ENCODE measurements at places on chromosomes 16 and 17. TPM values are rescaled to one million over a fixed set of nuclear protein-coding genes. Genes with fewer than 3 reads are reported as not detected.

The SLC9A5 gene
- 2.4 TPM for total RNA-seq

The TNFRSF13B gene
- not detected for total RNA-seq

The VMO1 gene
- total RNA-seq: not detected

The GCGR gene
- not detected for total RNA-seq

The SERPINF2 gene
- total RNA-seq: 0.29 TPM

The MSLN gene
- total RNA-seq: not detected

The TGFB1I1 gene
- total RNA-seq: 124 TPM

The DPEP3 gene
- not detected for total RNA-seq

The HNF1B gene
- 15.6 TPM for total RNA-seq

The FBXO39 gene
- total RNA-seq: 0.93 TPM

DNA sequence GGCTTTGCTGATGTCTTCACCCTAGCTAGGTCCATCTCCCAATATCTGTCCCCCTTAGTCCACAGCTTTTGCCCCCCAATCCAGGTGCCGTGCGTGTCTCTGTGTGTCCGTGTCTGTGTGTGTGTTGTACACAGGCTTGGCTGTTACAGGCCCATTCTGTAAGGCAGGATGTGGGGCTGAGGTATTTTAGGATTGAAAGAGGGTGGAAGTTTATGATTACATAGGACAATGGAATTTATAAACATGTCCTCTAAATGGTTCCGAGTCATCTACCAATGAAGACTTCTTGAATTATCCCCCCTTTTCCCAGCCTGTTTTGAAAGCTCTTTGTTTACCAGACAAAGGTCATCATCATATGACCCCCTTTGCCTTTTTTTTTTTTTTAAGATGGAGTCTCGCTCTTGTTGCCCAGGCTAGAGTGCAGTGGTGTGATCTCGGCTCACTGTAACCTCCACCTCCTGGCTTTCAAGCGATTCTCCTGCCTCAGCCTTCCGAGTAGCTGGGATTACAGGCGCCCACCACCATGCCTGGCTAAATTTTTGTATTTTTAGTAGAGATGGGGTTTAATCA lies 21.9 kb downstream of the ACE start:
- H3K27me3 ChIP-seq: peaks cover 22% of the 10 kb centered on the region
- DNase-seq: peak; percentile 57
- no peak overlapping the region for H3K27ac ChIP-seq
- no peak overlapping the region for H3K4me3 ChIP-seq
- H3K4me1 ChIP-seq: no peaks in the 10 kb centered on the region

DNA sequence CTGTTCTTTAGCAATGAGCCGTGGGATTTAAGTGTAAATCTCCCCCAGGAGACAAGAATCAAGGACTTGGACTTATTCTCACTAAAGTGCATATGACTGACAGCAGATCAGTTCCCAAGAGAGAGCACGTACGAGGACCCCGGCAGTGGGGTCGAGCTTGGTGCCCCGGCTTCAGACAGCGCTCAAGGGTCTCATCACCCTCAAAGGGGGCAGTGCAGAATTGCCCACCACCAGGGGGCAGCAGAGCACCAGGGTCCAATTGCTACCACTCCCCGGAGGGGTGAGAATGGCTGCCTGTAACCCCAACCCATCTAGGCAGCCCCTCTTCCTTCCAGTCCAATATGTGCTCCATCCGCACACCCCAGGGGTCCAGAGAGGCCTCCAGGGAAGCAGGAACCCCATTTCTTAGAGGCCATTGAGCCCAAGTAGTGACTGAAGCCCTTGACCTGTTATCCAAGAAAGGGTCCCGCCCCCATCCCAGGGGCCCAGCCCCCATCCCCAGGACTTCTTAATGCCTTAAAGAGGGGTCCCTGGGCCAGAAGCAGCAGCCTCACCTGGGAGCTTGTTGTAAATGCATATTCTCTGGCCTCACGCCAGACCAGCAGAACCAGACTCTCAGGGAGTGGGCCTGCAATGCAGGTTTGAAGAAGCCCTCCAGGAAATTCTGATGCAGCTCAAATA lies 86.1 kb downstream of the ZDHHC7 start:
- DNase-seq: no peak
- H3K36me3 ChIP-seq: no peaks in the 10 kb centered on the region
- no peak overlapping the region for H3K27ac ChIP-seq
- no peaks in the 10 kb centered on the region for H3K27me3 ChIP-seq
- H3K4me1 ChIP-seq: peaks cover 3% of the 10 kb centered on the region

- H3K4me3 ChIP-seq: no peak overlapping the region
- H3K36me3 ChIP-seq: no peaks in the 10 kb centered on the region
- no peak overlapping the region for H3K27ac ChIP-seq
- DNase-seq: no peak
Observed at GRCh38 chr16:19913340-19913645, 28.6 kb upstream of the GPRC5B start.

- no peak overlapping the region for H3K4me3 ChIP-seq
- no peaks in the 10 kb centered on the region for H3K27me3 ChIP-seq
- no peak for DNase-seq
- H3K4me1 ChIP-seq: no peaks in the 10 kb centered on the region
- H3K36me3 ChIP-seq: no peaks in the 10 kb centered on the region
Observed at GRCh38 chr17:70375406-70375805, 206.1 kb downstream of the KCNJ2 start.

- H3K36me3 ChIP-seq: no peaks in the 10 kb centered on the region
- H3K4me3 ChIP-seq: no peak overlapping the region
Observed at GRCh38 chr16:78503602-78504001, 404.1 kb downstream of the WWOX start.

- peaks cover 14% of the 10 kb centered on the region for H3K4me1 ChIP-seq
- DNase-seq: no peak
- no peak overlapping the region for H3K27ac ChIP-seq
- no peaks in the 10 kb centered on the region for H3K27me3 ChIP-seq
- peaks cover 19% of the 10 kb centered on the region for H3K36me3 ChIP-seq
Observed at GRCh38 chr17:17231621-17232302, 5.2 kb downstream of the FLCN start.

GRCh38 chr16:70374213-70374612 lies 27.5 kb downstream of the DDX19A start:
- H3K27me3 ChIP-seq: no peaks in the 10 kb centered on the region
- DNase-seq: no peak
- peaks cover 22% of the 10 kb centered on the region for H3K36me3 ChIP-seq
- no peak overlapping the region for H3K4me3 ChIP-seq
- H3K27ac ChIP-seq: no peak overlapping the region
- H3K4me1 ChIP-seq: no peaks in the 10 kb centered on the region
